ENCODE measurements at places on chromosomes 4 and X.

GRCh38 chr4:135201081-135201480, 999.5 kb upstream of the PABPC4L start:
- DNase-seq = no peak

- no peak for DNase-seq
Measured at GRCh38 chr4:90586799-90587198, 459.6 kb downstream of the CCSER1 start.

DNA sequence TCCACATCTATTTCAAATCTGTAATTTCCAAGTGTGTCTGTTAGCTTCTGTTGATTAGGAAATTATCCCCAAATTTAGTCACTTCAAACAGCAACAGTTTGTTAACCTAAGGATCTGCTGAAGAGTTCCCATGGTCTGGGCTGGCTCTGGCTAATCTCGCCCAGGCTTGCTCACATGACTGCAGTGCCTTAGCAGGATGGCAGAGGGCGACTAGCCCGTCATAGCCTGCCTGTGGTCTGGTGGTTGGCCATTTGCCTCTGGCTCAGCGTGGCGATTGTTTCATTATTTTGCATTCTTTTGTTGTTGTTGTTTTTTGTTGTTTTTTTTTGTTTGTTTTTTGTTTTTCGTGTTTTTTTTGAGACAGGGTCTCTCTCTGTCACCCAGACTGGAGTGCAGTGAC, 264.0 kb downstream of the TRIML1 start:
- no peak for DNase-seq

- no peak for DNase-seq
Measured at GRCh38 chrX:22603060-22603459, 330.3 kb downstream of the CBLL2 start.

DNA sequence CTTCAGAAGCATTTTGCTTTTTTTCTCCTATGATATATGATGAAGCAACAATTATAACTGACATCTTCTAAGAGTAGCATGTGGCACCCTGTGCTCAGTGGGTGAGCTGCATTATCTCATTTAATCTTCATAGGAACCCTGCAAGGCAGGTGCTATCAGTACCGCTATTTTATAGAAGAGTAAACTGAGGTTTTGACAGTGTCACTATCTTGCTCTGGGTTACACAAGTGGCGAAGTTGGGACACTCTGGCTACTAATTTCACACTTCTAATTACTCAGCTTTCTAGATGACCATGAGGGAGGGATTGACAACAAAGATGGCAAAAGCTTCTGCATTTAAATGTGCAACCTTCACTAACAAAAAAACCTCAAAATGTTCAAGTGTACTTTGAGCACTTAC, 76.9 kb upstream of the CAMK2D start:
- DNase-seq = no peak

DNA sequence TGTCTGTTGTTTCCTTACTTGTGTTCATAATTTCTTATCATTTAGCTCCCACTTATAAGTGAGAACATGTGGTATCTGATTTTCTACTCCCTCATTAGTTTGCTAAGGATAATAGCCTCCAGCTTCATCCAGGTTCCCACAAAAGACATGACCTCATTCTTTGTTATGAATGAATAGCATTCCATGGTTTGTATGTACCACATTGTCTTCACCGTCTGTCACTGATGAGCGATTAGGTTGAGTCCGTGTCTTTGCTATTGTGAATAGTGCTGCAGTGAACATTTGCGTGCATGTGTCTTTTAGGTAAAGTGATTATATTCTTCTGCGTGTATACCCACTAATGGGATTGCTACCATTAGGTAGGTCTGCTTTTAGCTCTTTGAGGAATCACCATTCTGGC, 624.3 kb upstream of the EPHA5 start:
- no peak for DNase-seq

DNA sequence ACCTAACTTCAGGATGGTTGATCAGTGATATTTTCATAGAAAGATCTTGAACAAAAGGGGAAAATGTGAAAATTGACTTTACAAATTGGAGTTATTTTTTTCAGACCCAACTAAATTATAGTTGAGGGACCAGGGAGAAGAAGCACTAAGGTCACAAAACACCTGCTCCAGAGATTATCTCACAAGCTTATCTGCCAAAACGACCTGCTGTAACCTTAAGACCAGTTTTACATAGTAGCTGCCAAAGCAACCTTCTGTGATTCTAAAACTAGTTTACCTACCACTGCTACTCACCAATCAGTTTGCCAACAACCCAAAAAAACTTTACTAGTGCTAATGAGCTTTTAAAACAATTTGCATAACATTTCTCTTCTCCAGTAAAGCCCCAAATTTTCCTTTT, 972.1 kb downstream of the C4orf33 start:
- DNase-seq = no peak

DNA sequence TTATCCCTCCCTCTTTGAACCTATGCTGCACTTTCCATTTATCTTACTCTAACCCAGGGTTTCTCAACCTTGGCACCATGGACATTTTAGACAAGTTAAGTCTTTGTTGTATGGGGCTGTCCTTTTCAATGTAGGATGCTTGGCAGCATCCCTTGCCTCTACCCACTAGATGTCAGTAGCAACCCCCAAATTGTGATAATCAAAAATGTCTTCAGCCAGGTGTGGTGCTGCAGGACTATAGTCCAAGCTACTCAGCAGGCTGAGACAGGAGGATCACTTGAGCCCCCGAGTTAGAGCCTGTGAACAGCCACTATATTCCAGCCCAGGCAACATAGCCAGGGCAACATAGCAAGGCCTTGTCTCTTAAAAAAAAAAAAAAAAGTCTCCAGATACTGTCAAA, 7.0 kb downstream of the LRCH2 start:
- DNase-seq = peak; percentile 11

GRCh38 chrX:31280580-31280979, 208.7 kb upstream of the FTHL17 start:
- no peak for DNase-seq

DNA sequence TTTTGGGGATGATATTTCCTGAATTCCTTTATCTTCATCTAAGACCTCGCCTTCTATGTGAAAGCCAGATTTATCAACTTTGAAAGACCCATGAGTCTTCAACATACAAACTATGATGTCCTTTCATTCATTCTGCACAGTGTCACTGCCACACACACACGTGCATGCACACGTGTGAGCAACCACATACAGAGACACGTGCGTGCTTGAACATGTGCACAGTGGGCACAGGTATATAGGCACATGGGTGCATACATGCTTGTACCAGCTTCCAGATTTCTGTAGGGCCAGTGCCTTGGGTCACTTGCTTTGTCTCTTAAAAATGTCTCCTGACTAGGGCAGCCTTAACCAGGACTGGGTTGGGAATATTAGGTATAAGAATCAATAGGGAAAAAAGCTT, 49.1 kb upstream of the RBPJ start:
- DNase-seq = no peak
